T-cell (primary cell): ENCODE measurements at places on chromosomes 12 and 14. TPM values are rescaled to one million over a fixed set of nuclear protein-coding genes. Genes with fewer than 3 reads are reported as not detected.

GRCh38 chr14:95397325-95397724, 77.6 kb upstream of the CLMN start:
- no peak for DNase-seq

The SDR9C7 gene
- total RNA-seq, result not detected

- no peak for DNase-seq
These were observed 40.0 kb downstream of the MYBPC1 start for GRCh38 chr12:101634724-101635123.

DNA sequence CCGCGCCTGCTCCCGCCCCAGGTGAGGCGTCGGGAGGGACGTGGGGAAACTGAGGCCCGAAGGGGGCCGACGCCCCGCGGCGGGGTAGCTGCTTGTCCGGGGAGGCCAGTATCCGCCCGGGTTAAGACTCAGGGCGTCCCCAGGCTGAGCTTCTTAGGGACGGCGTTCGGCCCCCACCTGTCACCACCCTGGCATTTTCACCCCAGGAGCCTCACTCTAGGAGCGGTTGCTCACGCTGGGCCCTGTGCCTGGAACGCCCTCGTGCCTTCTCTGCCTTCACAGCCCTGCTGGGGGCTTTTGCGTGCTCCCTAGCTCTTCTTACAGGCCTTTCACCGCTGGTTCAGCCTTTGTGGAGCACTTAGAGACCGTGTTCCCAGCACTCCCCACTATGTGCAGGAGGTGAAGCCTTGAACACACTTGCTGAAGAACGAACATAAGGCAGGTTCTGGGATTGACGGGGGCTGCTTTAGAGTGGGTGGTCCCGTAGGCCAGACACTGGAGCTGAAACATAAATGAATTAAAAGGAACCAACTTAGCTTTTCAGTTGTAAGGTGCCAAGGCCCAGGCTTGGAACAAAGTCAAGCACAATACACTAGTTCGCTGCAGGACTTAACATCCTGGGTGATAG, 601 bp downstream of the ZNF839 start:
- DNase-seq, result peak; percentile 51

DNA sequence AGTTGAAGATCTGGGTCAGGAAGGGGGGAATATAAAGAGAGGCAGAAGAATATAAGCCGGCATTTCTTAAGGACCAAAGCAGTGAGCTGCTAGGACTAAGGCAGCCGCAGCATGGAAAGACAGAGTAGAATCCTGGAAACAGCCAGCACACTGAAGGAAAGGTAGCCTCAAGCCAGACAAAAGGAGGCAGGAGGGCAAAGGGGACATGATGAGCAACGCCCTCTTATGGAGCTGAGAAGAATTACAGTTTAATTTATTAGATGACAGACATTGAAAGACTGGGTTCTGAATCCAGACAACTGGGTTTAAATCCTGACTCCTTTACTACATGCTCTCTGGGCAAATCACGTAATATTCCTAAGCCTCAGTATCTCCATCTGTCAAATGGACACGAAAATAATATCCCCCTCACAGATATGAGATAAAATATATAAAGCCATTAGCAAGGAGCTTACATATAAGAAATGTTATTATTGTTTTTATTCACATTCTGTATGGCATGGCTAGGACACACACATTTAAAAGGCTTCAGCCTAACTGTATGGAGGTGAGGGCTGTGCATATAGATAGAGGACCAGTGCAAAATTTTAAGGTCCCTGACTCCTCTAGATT, 8.1 kb upstream of the PCED1B start:
- no peak for DNase-seq

- DNase-seq, result no peak
These were observed 701.8 kb downstream of the TMTC2 start for GRCh38 chr12:83388551-83388950.

GRCh38 chr12:69275471-69275891, 36.1 kb downstream of the CPSF6 start:
- no peak for DNase-seq
